ENCODE measurements at places on chromosomes 13 and 19.
A peak's percentile ranks its signal among the peaks of the same experiment; 100 is the strongest.

GRCh38 chr13:36057547-36057946 is 73.6 kb downstream of the DCLK1 start:
- DNase-seq, result no peak

DNA sequence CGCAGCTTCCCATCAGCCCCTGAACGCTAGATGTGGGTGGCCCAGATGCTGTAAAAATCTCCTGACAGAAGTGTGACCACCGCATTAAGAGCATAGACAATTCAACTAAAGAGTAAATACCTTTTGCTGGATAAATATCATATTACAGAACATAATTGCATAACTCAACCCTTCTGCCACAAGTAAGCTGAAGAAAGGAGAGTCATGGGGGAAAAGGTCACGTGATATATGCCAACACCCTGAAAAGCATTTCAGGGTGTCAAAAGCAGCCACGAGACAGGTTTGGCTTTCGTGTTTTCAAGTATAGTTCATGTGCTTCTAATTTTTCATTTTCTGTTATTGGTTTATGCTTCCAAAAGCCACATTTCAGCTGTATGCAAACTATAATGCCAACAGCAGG is 71.3 kb downstream of the LHFPL6 start:
- no peak for DNase-seq

- DNase-seq, result no peak
Observed at GRCh38 chr19:55149078-55150003, at the start of gene TNNT1. TNNT1 (minus strand) TSS chr19:55149206; CDS start chr19:55147157, 2,049 bp downstream.

GRCh38 chr19:28239270-28239669 is 973.7 kb downstream of the UQCRFS1 start:
- no peak for DNase-seq

DNA sequence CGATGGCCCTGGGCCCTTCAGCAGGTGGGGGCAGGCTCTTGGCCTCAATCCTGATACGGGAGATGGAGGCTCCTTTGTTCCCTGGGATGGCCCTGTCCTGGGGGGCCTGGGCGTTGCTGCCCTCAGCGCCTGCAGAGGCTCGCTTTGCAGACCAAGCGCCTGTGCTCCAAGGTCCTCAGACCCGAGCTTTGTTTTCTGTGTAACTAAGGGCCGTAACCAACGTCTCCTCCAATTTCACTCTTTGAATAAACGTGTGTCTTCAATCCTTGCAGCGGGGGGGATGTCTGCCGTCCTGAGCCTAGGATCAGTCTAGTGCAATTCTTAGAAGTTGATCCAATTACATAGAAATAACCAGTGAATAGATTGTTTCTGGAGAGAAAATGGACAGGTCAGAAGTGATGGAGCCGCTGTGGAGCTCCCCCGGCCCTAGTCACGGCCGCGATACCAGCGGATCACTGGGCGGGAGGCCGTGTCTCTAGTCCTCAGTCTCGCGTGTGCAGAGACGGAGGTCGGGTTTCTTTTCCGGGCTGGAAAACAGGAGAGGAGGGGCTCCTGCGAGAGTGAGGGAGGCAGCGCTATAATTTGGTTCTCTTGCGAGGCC is 5.3 kb downstream of the PTBP1 start:
- no peak for DNase-seq

DNA sequence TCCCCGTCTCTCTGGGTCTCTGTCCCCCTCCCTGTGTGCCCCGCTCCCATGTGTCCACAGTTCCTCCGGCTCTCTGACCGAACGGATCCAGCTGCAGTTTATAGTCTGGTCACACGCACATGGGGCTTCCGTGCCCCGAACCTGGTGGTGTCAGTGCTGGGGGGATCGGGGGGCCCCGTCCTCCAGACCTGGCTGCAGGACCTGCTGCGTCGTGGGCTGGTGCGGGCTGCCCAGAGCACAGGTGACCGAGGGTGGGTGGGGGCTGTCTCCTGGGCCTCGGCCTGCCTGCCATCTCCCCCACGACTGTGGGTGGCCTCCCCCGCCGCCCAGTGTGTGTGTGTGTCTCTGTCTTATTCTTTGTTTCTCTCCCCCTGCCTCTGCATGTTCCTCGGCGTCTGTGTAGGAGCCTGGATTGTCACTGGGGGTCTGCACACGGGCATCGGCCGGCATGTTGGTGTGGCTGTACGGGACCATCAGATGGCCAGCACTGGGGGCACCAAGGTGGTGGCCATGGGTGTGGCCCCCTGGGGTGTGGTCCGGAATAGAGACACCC is 10.3 kb downstream of the TRPM4 start:
- DNase-seq, result no peak

- no peak for DNase-seq
Observed at GRCh38 chr13:72150502-72150901, 283.5 kb upstream of the DACH1 start.

DNA sequence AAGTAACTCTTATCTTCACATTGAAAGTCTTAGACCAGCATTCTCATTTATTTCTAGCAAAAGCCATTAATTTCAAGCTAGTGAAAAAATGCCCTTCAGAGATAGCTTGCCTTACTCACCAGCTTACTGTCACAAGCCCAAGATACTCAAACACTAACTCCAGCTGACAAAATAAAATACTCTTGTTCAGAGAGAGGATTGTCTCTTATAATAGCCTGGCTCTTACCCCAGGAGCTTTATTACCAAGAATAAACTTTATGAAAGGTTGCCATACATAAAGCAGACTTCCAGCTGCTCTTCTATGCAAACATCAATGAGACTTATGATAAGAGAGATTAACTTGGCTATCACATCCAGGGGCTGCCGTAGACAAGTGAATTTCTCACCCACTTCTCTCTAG is 53.6 kb downstream of the XPO4 start:
- DNase-seq, result no peak

DNA sequence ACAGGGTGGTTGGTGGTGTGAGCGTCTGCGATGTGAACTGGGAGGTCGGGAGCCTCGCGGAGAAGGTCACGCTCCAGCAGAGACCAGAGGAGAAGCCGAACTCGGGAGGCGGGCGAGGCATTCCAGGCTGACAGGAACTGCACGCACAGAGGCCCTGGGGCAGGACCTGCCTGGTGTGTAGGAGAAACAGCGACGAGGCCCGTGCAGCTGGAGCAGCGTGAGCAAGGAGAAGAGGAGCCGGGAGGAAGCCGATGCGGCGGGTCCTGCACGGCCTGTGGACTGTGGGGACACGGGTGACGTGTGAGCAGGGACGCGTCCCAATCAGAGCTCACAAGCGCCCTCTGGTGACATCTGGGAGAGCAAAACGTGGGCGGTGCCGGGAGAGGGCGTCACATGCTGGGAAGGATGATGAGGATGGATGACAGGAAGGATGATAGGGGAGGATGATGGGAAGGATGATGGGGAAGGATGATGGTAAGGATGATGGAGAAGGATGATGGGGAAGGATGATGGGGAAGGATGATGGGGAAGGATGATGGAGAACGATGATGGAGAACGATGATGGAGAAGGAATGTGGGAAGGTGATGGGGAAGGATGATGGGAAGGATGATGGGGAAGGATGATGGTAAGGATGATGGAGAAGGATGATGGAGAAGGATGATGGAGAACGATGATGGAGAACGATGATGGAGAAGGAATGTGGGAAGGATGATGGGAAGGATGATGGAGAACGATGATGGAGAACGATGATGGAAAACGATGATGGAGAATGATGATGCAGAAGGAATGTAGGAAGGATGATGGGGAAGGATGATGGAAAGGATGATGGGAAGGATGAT is 16.1 kb upstream of the MADCAM1 start:
- peak; percentile 40 for DNase-seq

DNA sequence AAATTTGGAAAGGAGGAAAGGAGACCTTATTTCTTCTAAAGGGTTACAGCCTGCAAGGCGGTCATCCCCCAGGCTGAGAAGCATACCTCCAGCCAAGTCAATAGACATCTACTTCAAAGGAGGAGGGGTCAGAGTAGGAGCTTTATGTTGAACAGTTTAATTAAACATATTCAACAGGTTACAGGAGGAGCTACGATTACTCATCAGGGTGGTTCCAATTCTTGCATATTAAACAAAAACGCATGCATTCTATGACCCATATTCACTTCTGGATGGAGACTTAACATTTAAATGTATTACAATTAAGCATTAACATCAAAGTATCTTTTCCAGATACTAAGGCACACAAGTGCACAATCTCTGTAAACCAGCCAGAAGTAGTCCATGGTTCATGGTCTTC is 1955.0 kb downstream of the PCDH9 start:
- no peak for DNase-seq

- DNase-seq, result no peak
Observed at GRCh38 chr19:50764409-50764808, 5.9 kb upstream of the GPR32 start.

DNA sequence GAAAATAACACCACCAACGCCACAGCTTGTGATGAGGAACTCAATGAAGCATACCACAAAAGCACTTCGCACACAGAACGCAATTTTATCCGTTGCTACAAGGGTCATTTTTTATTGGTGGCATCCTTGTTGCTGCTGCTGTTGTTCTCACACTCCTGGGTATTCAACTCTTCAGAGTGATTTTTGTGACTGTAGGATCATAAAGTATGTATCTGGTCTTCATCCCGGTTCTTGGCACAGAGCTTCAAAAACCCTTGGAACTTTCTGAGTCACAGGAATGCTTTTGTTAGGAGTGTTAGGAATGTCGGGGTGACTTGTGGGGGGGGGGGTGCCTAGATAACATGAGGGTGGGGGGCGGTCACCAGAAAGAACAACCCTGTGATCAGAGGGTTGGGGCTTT is 108.4 kb downstream of the ZNF557 start:
- no peak for DNase-seq

DNA sequence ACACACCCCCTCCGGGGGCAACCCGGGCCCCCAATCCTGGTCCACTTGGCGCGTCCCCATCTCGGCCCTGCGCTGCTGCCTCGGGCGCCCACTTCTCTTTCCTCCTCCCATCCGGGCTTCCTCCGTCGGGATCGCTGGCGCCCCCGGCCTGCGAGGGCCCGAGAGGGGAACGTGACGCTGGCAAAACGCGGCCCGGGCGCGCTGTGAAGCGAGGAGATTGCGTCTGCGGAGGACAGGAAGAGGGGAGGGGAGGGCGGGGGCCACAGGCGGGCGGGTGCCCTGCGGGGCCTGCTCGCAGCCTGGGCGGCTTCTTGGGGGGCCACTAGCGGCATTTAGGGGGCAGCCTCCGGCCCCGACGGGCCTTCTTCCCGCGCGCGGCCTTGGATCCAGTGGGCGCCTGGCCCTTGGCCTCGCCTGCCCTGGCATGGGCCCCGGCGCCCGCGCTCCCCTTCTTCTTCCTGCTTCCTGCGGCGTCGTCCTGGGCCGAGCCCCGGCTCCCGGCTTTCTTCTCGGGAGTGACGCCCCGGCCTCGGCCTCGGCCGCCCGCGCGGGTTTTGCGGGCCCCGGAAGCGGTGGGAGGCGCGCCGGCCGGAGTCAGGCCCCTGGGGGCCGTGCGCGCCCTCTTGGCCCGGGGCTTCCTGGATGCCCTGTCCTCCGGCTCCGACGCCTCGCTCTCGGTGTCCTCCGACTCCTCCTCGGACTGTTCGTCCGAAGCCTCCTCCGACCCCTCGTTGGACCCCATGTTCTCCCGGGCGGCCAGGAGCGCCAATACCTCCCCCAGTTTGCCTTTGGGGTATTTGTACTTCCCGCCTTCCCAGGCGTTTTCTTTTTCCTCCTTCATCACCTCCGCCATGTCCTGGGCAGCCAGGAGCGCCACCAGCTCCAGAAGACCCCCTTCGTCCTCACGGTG is 2.2 kb downstream of the PNMA8B start:
- peak; percentile 33 for DNase-seq

- DNase-seq, result no peak
Observed at GRCh38 chr13:48909056-48909389, 66.7 kb upstream of the FNDC3A start.

All from stimulated activated CD4-positive, alpha-beta T cell treated with anti-CD3 and anti-CD28 coated beads, Interleukin-4, amount 100 ng/mL, for 4 hours (primary cell).